Stromal cell of bone marrow (primary cell): ENCODE measurements at places on chromosomes 3 and 15.

- DNase-seq: no peak
Observed at GRCh38 chr3:151227266-151227806, 24.3 kb upstream of the GPR171 start.

DNA sequence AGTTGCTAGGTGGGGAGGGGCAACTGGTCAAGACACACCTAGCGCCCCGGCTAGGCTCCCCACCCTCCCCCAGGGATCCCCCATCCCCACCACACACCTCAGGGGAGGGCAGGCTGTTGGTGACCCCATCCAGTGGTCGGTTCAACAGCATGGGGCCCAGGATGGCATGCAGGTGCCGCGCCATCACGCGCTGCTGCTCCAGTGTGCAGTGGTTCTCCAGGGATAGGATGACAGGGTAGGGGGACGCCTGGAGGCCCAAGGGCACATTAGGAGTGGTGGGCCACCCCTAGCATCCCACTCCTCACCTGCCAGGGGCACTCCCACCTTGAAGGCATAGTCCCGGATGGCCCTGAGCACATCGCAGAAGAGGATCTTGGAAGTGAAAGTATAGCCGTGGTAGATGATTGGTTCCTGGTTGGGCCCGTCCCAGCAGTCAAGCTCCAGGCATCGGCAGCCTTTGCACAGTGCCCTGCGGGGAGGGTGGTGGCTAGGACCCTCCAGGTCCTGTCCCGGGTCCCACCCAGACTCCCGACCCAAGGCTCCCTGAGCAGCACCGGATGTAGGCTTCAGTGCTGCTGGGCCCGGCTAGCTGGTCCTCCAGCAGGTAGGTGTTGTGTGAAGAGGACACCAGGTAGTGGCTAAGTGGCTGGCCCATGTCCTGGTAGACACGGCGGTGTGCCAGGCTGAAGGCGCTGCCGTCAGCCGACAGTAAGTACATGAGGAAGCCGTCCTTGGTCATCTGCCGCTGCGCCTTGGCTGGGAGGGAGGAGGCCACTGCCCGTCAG is 19.4 kb downstream of the VILL start:
- no peak for DNase-seq

DNA sequence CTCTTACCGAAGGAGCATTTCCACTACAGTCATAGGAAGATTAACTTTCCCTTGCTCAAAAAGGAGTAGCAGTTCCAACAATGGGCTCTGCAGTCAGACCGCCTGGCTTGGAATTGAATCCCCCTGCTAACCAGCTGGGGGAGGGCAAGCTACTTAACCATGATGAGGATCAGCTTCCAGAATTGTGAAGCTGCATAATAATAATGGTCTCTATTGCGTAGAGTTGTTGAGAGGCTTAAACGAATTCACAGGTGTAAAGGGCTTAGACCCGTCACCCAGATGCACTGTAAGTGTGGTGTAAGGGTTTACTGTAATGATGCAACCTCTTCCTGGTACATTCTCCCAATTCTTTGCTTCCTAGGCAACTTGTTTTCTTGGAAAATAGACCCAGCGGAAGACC is 185.2 kb upstream of the RGMA start:
- DNase-seq: no peak

- DNase-seq: no peak
Observed at GRCh38 chr3:40524222-40524567, 565 bp upstream of the ZNF621 start.

DNA sequence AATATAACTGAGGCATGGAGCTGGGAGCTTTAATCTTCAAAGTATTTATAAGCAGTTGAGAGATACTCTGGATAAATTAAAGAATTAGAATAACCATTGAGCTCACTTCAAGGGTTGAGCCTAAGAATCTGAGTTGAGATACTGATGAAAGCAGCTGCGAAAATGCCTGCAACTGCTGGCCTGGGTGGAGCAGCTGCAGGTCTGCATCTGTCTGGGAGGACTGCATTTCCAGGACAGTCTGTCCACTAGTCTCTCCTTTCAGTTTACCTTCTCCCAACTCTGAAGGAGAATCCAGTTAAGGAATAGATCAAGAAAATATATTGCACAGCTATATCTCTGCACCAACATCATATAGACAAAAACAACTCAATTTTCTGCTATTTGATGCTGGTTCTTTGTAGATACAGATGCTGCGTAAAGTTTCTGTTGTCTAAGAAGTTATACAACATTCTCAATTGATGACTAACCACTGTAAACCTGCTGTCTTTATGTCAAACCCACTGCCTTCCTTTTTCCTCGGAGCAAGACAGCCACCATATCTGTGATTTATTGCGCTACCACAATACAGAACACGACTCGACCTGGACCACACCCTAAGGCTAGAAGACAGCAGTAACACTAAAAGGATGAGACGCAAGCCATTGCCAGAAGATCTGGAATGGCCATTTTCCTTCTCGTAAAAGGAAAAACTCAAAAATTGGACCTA is 245.1 kb downstream of the MAGI1 start:
- no peak for DNase-seq

- DNase-seq: no peak
Observed at GRCh38 chr15:29749365-29750086, 72.7 kb downstream of the TJP1 start.

- no peak for DNase-seq
Observed at GRCh38 chr15:47718497-47719437, 1.5 kb downstream of the SEMA6D start.

- no peak for DNase-seq
Observed at GRCh38 chr3:57942388-57942787, 65.8 kb upstream of the FLNB start.

DNA sequence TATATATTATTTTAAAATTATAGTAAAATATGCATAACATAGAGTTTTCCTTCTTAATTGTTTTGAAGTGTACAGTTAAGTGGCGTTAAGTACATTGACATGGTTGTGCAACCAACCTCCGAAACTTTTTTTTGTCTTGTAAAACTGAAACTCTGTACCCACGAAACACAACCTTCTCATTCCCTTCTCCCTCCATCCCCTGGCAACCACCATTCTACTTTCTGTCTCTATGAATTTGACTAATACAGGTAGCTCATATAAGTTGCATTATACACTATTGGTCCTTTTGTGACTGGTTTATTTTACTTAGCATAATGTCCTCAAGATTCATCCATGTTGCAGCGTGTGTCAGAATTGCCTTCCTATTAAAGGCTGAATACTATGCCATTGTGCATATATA is 179.4 kb downstream of the SATB1 start:
- no peak for DNase-seq
